CD4-positive, alpha-beta T cell treated with Interleukin-2 at 100 ng/mL for 4 hours (primary cell): ENCODE measurements at places on chromosomes 13 and 19.

DNA sequence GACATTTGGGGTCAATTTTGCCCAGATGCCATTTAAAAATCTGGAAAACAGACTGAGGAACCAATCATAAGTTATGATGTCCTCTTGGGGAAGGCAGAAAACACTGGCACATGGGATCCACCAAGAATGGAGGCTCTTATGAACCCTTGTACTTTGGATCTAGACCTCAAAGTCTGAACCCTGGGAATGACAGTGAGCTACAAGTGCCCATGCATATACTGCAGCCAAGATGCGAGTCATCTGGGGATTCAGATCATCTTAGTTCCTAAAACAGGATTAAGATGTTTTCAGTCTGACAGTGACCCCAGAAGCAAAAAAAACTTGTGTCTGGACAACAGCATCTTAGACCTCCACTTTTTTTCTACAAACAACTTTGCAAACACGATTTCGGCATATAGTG lies 100.2 kb upstream of the SIAH3 start:
- no peak for DNase-seq

DNA sequence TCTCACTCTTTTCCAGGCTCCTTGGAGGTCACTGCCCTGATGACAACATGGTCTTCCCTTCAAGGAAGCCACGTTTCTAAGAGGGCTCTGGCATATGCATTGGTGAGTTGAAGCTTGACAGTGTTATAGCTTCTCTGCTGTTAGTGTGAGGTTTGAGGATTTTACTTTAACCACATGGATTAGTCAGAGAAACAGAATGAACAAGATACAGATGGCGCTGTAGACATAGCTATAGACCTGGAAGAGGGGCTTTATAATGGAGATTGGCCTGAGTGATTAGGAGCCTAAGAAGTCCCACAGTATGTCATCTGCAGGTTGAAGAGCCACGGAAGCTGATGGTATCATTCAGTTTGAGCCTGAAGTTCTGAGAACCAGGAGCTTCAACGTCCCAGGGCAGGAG lies 18.4 kb upstream of the URI1 start:
- DNase-seq = no peak

GRCh38 chr13:46662690-46663089 lies 109.7 kb downstream of the LRCH1 start:
- no peak for DNase-seq

GRCh38 chr13:73331556-73331955 lies 272.8 kb downstream of the KLF5 start:
- DNase-seq = no peak

DNA sequence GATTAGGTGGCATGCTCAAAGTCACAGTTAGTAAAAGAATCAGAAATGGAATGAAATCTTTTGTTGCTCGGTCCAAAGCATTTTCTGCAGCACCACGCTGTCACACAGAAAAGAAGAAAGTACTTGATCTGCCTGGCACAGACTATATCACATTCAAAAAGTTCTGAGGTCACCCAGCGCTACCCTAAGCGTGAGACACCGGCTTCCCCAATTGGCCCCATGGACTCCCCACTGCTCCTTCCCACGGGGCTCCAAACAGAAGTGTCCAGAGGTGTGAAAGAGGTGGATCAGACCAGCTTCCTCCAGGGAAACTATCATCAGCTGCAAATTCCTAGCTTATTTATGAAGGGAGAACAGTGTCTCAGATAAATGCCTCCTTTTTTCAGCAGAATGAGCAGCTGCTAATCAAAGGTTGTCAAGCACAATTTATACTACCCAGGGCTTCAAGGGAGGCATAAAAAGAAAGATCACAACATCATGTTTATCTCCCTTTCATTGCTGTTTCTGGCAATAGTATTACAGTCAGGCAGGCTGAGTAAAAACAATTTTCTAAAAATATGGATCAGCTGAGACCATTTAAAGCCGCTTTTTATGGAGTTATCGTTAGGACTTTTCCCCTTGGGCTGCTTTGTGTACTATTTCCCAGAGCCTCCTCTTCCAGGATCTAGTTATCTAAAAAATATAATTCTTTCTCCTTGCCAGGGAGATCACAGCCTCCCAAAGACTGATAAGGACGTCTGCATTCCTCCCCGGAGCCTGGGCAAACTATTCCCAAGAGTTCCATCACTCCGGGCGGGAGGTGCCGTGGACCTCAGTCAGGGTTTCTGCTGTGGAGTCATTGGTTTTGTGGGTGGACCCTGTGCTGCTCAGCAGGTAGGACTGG lies 208.0 kb downstream of the LHFPL6 start:
- no peak for DNase-seq

DNA sequence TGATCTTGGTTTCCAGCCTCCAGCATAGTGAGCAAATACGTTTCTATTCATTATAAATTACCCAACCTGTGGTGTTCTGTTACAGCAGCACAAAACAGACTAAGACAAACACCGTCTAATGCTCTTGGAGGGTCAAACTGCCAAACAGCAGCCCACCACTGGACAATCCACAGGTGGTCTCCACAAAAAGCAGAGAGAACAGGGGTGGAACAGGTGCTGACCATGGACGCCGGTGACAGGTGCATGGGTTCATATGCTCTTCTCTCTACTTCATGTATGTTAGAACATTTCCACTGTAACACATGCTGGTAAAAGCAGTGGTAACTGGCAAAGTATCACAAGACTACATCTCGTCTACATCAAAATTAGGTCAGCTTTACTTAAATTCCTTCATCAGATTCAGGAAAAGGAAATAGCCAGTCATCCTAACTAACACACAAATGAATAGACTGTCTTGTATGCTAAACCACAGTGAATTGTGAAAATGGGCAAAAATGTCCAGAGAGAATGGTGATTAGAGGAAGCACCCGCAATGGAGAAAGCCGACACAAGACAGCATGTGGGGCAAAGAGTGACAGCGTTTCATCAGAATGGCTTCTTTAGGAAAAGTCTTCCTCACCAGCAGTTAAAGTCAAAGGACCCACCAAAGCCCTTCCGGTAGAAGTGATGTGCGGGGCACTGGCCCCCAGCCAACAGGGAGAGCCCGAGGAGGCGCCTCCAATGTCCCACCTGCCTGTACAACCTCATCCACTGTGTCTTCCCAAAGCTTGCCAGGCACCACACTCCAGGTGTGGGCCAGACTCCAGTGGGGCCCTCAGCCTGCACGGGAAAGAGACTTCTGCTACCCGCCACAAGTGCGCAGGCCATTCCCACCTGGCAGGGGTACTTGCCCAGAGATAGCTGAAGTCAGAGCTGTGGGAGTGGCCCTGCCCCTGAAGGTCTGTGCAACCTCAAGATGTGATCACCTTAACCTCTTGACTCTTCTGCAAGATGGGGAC lies 6.5 kb downstream of the CARS2 start:
- DNase-seq = no peak

DNA sequence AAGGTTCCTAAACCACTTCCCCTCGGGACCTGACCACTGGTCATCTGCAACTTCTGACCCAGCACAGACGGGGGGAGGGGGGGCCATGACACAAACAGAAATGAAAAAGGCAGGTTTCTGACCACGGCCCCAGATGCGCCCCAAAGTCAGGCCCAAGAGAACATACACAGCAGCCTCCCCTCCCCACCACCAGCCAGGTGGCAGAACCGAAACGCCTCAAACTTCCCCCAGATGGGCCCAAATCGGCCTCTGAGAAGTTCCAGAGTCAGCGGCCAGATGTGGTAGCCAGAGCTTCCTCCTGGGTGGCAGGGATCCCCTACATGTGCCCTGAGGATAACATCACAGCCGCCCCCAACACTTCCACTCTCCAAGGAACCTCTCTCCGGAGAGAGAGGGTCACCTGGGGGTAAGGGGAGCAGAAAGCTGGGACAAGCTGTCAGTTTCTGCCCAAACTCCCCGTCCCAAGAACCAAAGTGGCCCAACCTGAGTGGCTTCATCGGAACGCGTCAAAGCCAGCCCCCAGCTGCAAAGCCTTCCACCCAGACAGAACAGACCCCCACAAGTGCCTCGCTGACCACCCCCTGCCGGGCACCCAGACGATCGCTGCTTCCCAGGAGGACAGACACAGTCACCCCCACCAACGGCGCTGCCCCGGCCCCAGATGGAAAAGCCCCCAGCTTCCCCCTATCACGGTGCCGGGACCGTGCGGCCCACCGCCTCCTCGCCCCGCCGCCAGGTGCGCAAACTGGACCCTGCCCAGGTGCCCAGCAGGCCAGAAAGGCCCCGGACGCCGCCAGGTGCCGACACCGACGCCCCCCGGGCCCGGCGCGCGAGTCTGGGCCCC lies 800 bp downstream of the ELL start:
- no peak for DNase-seq

DNA sequence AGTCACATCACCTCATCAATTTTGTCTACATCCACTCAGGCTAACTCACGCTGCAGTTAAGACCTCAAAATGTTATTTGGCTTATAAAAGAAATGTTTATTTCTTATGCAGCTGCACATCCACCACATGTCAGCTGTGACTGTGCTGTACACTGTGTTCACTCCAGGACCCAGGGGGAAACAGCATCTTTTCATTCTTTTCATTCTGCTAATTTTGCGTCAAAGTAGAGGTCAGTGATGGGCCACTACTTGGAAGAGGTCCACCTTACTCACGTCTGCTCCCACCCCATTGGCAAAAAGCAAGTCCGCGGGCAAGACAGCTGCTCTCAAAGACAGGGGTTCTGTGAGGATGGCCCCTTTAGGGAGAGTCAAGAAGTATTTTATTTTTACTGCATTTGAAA lies 4.5 kb upstream of the DCT start:
- DNase-seq = no peak

- DNase-seq = no peak
Measured at GRCh38 chr13:40540328-40541044, 126.0 kb downstream of the FOXO1 start.

DNA sequence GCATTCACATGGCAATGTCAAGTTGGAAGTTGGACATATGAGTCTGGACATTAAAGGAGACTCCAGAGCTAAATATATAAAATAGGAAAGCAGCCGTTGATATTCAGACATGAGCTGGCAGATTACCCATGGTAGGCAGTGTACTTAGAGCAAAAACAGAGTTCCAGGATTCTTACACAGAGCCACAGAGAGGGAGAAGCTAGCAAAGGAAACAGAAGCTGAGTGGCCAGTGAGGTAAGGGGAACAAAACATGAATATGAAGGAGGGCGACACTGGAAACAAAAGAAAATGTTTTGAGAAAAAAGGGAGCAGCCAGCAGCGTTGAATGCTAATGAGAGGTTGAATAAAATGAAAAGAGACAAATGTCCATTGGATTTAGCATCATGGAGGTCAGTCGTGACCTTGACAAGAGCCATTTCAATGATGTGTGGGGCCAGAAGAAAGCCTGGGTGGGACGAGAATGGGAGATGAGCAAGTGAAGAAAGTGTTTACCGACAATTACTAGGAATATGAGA lies 198.4 kb downstream of the POU4F1 start:
- no peak for DNase-seq

- DNase-seq = no peak
Measured at GRCh38 chr19:38577826-38578225, 39.9 kb downstream of the MAP4K1 start.
